ENCODE measurements at places on chromosomes 1 and 21.

- DNase-seq = no peak
These were observed 24.2 kb upstream of the C1orf174 start for GRCh38 chr1:3924186-3924824.

DNA sequence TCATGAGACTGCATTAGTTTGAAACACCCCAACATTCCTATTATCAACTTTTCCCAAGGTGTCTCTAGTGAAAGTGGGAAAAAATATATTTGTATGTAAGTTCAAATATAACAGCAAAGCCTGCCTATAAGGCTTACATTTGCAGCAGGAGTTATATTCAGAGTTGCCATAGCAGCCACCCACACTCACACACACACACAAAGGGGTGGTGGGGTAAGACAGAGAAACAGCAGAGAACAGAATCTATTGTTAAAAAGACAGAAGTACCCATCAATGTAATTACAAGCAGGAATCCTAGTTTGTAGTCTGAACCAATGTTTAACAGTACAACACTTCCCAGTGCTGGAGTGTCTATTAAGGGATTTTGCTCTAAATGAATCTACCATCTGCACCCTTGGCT, 55.0 kb downstream of the PLPPR5 start:
- DNase-seq = no peak

- DNase-seq = no peak
These were observed 30.3 kb upstream of the PGBD5 start for GRCh38 chr1:230456478-230456877.

DNA sequence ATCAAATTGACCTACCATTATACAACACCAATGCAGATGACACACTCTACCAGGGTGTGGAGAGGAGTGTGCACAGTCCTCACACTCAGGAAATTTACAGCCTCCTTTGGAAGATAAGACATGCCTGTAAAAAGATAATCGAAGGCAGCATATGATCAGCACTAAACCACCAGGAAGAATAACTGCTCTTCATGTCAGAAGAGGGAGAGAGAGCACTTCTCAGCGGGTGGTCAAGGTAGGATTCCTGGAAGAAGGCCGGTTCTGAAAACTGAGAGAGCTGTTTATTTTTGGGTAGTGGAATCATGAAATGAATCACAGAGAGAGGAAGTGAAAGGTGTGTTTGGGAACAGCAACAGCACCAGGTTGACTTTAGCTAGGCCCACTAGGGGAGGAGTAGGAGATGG, 14.0 kb upstream of the ZNF697 start:
- no peak for DNase-seq

- no peak for DNase-seq
These were observed 26.9 kb upstream of the DPYD start for GRCh38 chr1:97947695-97948094.

DNA sequence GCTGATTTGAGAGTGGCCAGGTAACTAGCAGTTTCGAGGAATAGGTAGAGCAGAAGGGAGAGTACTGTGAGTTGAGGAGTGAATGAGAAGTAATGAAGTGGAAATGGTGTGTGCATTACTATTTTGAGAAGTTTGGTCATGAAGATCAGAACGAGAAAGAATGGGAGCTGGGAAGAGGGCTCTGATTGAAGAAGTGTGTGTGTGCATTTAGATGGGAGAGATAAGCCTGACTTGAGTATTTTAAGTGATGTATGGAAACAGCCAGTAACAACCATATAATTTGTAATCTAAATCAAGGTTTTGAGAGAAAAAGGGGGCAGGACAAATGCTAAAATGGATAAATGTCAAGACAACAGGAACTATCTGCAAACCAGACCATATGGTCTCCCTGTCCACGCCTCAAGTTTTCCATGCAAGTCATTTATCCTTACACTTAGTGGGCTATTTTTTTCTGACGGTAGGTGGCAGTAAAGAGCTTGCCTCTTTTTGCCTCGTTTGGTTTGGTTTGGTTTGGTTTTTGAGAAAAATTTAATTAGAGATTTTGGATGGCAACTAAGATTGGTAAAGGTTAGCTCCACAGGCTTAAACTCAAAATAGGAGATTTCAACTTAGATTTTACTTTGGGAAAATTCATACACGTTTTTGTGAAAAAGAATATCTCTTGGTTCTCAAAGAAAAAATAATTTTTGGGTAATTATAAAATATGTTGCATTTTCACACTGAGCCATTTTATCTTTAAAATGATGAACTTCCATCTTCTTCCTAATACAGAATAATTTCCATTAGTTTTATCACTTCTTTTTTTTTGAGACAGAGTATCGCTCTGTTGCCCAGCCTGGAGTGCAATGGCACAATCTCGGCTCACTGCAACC, 9.5 kb upstream of the B3GALNT2 start:
- peak; percentile 55 for DNase-seq

- DNase-seq = no peak
These were observed 650 bp downstream of the PCNX2 start for GRCh38 chr1:233294913-233295236.

DNA sequence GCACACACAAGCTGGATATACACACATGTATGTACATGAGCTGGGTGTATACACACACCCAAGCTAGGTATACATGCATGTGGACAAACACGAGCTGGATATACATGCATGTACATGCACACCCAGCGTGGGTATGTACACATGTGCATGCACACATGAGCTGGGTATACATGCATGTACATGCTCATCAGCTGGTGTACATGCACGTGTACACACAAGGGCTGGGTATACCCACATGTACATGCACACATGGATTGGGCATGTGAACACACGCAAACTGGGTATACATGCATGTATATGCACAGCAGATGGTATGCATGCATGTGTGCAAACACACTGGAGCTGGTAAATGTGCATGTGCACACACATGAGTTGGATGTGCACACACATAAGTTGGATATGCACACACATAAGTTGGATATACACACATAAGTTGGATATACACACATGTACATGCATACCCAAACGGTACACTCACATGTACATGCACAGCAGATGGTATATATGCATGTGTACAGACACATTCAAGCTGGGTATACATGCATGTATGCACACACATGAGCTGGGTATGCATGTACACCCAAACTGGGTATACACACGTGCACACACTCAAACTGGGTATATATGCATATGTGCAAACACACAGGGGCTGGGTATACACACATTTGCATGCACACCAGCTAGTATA, 7.5 kb upstream of the GNB1 start:
- no peak for DNase-seq

DNA sequence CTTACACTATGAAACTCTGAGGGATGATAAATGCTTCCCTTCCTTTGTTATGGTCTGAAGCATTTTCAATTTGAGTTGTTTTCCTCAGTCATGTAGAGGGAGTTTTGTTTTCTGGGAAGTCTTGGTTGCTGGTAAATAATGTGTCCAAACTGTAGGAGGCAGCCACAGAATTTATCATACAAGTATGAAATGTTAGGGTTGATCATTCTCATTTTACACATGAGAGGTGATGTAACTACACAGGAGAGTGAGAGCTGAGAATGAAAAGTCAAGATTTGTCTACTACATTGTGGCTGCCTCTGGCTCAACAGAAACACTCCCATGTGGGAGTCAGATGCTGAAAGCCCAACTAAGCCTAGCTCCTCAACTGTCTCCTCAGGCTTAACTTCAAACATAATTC, 182.5 kb upstream of the SGIP1 start:
- DNase-seq = no peak

GRCh38 chr1:228801068-228801467, 65.8 kb downstream of the RHOU start:
- no peak for DNase-seq

GRCh38 chr1:31712068-31712467, 8.3 kb upstream of the COL16A1 start:
- no peak for DNase-seq

DNA sequence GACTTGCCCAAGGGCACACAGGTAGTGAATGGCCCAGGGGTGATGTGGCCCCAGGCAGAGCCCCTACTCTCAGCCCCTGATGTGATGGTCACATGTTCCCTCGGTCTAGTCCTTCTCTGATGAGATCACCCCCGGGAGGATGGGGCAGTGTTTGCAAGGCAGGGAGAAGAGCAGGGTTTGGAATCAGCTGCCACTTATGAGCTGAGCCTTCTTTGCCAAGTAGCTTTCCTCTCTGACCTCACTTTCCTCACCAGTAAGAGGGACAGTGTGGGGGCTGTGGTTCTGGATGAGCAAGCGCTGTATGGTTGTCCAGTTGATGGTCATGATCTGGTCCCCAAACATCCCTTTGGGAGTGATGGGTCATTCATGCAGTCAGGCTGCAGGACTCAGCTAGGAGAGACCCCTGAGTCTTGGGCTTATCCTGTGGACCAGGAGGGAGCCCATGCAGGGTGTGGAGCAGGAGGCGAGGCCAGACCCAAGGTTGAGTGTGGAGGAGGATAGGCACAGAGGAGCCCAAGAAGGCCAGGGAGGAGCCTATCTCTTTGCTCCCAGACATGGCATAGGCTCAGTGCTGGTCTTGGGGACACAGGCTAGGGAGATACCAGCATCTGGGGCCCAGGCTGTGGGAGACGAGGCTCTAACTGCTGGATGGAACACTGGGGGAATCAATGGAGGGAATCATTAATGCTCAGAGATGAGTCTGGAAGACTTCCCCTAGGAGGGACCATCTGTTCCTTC, 15.9 kb upstream of the PEAR1 start:
- no peak for DNase-seq

GRCh38 chr1:222654849-222655248, 37.0 kb downstream of the MIA3 start:
- no peak for DNase-seq

- DNase-seq = no peak
These were observed 70.8 kb upstream of the KCND3 start for GRCh38 chr1:112060261-112060660.

- no peak for DNase-seq
These were observed 818.9 kb downstream of the KCNT2 start for GRCh38 chr1:195789321-195789720.

DNA sequence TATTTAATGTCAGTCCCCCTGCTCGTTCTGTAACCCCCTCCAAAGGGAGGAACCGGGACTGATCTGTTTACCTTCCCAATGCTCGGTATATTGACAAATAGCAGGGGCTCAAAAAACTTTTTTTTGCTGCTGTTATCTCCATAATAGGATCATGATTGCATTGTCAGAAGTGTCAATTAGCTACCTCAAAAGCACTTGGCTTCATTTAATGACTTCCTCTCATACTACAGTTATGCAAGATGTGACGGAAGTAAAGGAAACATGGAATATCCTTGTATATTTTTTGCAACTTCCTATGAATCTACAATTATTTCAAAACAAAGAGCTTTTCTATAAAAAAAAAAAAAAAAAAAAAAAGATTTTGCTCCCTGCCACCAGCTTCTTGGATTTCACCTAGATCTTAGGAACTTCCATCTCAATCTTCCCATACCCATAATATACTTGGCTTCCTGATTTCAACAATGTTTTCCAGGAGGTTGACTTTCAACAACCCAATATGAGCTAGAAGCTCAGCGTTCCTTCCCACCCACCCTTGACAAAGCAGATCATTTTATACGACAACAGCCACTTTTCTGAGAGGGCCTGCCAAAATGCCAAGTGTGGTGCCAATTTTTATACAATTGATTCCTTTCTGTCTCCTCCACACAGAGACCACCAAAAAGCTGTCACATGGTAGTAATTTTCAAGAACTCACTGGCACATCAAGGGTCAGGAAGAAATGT, 71.7 kb downstream of the SETD4 start:
- no peak for DNase-seq

- no peak for DNase-seq
These were observed 33.7 kb upstream of the PLA2G2C start for GRCh38 chr1:20220036-20220435.

DNA sequence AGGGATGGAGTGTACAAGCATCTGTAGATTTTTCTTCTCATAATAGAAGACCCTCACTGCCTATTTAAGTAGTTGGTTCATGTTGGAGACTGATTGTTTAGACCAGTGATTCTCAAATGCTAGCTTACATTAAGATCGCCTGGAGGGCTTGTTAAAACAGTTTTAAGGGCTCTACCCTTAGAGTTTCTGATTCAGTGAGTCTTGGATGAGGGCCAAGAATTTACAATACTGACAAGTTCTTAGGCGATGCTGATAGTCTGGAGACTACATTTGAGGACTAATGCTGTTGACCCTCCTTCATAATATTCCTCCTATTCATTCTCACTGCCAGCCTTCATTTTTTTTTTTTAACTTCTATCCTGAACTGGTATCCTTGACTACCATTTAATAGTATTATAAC, 15.2 kb upstream of the AGO3 start:
- no peak for DNase-seq

DNA sequence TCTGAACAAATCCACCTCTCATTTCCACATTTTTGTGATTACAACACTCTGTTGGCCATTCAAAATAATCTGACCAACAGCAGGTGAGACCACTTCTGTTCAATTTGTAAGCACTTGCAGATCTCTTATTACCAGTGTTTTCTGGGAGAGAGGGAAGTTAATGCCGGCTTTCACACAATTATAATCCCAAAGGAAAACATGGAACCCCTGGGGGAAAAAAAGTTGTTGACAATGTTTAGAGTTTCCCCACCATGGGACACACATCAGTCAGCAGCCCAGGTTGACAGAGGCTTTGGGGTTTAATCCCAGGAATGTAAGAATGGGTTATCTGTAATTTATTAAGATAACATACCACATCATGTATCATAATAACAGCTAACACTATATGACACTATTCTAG, 68.4 kb upstream of the TNFSF4 start:
- peak; percentile 46 for DNase-seq

DNA sequence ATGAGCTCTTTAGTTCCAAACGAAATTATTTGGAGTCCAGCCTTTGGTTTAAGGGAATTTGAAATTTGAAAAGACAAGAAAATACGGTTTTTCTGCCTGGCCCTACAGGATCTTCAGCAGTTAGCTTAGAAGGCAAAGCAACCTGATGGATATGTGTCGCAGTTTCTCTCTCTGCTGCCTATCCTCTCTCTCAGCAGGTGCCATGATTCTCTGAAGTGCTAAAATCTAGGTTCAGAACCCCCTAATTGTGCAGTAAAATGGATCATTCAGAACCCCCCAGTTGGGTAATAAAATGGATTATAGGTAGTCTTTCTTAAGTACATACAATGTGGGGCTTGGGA, 446 bp upstream of the DEPDC1 start:
- DNase-seq = no peak

GRCh38 chr1:116521186-116521585, 49.6 kb downstream of the CD58 start:
- no peak for DNase-seq

GRCh38 chr1:93042187-93043056, 36.7 kb upstream of the MTF2 start:
- DNase-seq = no peak

GRCh38 chr1:4599951-4600481, 54.4 kb upstream of the AJAP1 start:
- no peak for DNase-seq

GRCh38 chr1:217228689-217229088, 402.2 kb downstream of the GPATCH2 start:
- peak; percentile 47 for DNase-seq

- DNase-seq = no peak
These were observed 23.3 kb upstream of the CASQ2 start for GRCh38 chr1:115791816-115792215.

GRCh38 chr1:99737016-99737415, 29.4 kb downstream of the FRRS1 start:
- DNase-seq = no peak
